ENCODE measurements at places on chromosomes 3 and 15.

DNA sequence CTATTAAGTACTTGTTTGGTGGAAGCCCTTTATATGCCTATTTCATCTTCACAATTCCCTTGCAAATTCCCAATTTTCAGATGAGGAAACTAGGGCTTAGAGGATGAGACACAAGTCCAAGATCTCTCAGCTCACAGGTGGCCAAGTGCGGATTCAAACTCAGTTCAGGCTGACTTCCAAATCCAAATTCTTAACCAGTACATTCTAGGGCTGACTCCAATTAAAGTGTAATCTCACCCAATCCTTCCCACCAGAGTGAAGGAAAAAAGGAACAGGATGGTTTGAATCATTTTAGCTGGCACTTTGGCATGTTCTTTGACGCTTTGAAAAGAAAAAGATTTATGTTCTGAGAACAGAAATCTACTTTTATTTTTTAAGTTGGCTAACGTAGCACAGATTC, 12.7 kb downstream of the ARHGEF3 start:
- DNase-seq = no peak

DNA sequence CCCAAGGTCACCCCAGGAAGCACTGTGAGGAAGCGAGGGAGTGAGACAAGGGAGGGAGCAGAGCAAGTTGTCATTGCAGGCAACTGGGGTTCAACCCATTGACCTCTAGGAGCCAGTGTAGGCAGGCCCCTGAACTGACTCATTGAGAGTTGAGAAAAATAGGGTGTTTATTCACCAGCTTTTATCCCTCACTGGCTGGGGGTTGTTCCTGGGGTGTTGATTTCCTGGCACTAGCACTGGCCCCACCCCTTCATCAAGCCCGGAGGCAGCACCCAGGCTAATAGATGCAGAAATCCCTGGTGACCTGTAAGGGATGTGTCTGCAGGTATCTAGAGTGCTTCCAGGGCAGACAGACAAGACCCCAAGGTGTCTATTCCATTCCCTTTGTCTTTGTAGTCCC, 183.9 kb downstream of the ARRDC4 start:
- no peak for DNase-seq

- DNase-seq = no peak
Measured at GRCh38 chr3:135641761-135642160, 323.8 kb upstream of the PPP2R3A start.

DNA sequence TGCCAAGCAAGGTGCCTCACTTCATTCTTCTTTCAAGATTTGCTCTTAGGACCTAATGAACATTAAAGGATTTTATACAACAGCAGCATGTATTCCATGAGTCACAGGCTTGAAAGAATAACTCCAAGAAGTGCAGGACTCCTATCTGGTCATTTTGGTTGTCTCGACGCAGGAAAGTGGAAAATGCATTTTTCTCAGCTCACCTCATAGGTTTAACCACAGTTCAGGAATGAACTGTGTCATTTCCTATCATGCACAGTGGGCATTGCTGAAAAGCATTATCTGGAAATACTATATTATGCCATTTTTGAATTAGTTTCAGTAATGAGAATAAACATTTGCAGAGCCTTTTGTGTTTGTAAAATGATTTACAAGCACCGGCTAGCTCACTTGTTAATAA, 98.7 kb upstream of the BFSP2 start:
- no peak for DNase-seq

GRCh38 chr3:49992326-49992725, 52.4 kb downstream of the RBM6 start:
- no peak for DNase-seq
